ENCODE measurements at places on chromosomes 1 and 21.
A peak's percentile ranks its signal among the peaks of the same experiment; 100 is the strongest.

GRCh38 chr1:222049176-222049575, 307.3 kb upstream of the DUSP10 start:
- DNase-seq = no peak

- DNase-seq = no peak
Observed at GRCh38 chr1:52532247-52532646, 20.6 kb downstream of the TUT4 start.

- no peak for DNase-seq
Observed at GRCh38 chr1:176208034-176208433, 948 bp upstream of the COP1 start.

DNA sequence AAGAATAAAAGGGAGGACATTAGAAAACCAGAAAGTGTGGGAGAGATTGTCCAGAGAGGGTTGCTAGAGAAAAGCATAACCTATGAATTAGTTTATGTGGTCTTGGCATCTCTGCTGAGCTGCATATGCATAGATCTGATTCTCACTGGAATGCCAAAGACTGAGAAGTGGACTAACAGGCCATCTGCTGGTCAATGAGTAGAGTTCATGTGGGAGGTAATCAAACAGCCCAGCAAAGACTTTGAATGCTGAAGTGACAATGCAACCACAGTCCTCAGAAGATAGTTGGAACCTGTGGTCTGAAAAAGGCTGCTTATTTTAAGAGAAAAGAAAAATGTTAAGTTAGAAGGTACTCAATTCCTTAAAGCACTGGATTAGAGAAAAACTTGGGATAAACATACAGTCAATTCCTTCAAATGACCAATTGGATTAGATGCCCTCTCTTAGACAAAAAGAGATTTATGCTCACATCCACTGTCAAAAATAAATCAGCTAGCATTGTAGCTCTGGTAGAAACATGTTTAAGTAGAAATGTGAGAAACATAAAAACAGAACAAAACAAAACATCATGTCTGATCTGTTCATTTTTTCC, 382.8 kb downstream of the AMY1C start:
- peak; percentile 31 for DNase-seq

- DNase-seq = peak; percentile 81
Observed at GRCh38 chr1:206672011-206672688, 12.6 kb upstream of the MAPKAPK2 start.

GRCh38 chr1:111471012-111471411, 2.8 kb upstream of the C1orf162 start:
- DNase-seq = no peak
